Suppressor macrophage treated with lipopolysaccharide for 1 hour (primary cell): ENCODE measurements at places on chromosomes 4 and X.

- no peak for DNase-seq
Measured at GRCh38 chr4:21571100-21571499, 377.5 kb downstream of the KCNIP4 start.

DNA sequence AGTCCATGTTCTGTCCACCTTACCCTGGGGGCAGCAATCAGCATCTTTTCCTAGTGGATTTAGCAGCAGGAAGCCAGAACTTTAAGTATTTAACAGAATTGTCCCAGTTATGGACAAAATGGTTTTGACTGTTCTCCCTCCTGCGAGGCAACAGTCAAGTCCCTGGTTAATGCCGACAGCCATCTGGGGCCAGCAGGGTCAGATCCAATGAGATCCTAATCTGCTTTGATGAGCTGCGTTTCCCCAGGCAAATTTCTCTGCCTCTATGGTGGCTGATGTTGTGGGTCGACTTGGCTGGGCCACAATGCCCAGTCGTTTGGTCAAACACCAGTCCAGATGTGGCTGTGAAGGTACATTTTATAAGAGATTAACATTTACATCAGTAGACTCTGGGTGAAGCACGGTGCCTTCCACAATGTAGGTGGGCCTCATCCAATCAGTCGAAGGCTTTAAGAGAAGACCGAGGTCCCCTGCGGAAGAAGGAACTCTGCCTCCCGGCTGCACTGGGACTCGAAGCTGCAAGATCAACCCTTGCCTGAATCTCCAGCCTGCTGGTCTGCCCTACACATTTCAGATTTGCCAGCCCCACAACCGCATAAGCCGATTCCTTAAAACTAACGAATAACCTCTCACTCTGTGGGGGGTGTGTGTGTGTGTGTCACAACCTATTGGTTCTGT, 89.0 kb upstream of the C4orf50 start:
- no peak for DNase-seq

- DNase-seq: no peak
Measured at GRCh38 chrX:25012433-25012735, 3.4 kb downstream of the ARX start.

DNA sequence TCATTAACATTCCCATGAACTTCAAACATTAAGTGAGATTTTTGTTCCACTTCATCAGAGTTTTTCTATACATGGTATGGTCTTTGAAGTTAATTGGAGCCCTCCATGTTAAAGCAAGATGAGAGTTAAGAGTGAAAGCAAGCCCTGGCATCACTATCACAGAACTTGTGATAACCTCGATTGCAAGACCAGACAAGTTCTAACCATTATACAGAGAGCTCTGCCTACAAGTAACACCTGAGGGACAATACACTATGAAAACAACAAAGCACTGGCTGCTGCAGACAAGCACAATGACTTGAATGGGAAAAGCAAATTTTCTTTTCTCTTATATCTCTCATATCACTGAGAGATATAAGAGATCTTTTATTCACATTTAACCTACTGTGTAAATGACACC, 126.6 kb upstream of the GYPA start:
- DNase-seq: no peak

GRCh38 chr4:88029556-88029955, 22.1 kb downstream of the PKD2 start:
- no peak for DNase-seq

DNA sequence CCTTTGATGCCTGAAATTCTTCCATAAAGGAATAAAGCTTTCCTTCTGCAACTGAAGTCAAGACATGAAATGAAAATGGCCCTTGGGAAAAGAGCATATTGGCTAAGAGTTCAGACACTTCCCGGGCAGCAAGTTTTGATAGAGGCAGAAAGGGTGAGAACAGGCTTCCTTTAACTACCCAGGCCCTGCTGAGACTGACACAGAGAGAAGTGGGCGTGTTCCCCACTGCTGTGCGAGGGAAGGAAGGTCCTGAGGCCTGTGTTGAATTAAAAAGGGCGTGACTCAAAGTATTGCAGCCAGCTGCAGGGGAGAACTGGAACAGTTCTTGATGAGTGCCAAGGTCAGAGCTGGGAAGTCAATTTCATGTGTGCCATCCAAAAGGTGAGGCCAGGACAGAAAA, 33.9 kb upstream of the ADGRG2 start:
- no peak for DNase-seq

DNA sequence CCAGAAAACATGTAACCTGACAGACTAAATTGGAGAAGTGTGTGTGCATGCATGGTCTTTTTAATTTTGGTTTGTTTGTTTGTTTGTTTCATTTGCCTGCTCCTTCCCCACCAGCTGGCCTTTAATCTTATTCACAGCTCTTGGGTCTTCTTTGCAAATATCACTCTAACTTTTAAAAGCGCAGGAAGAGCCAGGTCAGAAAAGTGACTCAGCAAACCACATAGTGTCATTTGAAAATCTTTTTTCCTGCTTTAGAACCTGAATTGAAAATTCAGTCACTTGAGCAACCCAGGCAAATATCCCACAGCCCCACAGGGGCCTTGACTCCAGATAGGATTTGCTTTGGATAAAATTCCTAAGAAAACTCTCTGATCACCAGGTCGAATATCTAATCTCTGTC, 4.6 kb downstream of the TMEM255A start:
- no peak for DNase-seq

GRCh38 chr4:48103483-48104139, 30.4 kb downstream of the TXK start:
- DNase-seq: no peak

- DNase-seq: no peak
Measured at GRCh38 chrX:67538383-67538782, 5.4 kb upstream of the AR start.

GRCh38 chr4:135966936-135967335, 1565.4 kb downstream of the PCDH18 start:
- peak; percentile 19 for DNase-seq

DNA sequence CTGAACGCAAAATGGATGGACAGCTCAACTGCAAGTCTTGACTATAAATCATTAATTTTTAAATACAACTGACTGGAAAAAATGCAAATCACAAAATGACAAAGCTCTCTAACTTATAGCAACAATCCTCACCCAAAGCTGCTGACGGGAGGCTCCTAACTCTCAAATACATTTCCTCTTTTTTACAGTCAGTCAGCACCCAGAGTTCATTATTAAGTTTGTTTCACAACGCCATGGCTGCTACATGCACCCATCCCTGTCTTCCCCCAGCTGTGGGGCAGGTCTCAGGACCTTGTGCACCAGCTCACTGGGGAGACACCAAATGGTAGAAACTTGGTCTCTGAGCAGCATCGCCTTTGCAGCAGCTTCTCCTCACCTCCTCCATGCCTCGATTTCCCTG, 97.6 kb downstream of the SLC34A2 start:
- DNase-seq: peak; percentile 20

GRCh38 chr4:152524427-152524826, 11.5 kb downstream of the FBXW7 start:
- DNase-seq: no peak

DNA sequence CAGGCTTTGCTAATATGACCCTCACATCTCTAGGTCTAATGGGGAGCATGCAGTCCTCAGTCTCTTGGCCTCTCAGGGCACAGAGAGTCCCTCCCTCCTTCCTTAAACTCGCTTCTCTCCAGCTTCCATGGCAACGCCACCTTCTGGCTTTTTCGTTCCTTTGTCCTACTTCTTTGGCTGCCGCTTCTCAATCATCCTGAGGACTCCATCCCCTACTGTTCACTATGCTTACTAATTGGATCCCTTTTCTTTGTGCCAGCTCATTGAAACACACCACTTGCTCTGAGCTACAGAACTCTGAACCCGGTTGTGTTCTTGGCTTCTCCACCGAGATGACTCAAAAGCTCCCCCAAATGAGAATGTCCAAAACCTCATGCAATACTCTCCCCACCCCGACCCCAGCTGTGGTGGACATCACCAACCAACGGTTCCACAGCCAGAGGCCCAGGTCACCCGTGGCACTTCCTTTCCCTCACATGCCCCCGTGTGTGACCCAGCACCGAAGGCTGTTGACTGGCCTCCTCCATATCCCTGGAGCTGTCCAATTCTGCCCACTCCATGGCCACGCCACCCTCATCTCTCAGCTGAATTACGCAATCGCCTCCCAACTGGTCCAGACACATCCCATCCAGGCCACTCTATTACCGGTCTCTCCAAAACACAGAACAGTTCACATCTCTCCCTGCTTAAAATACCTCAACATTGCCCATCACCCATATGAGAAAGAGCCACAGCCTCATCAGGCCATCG, 34.7 kb downstream of the CRMP1 start:
- DNase-seq: no peak

- DNase-seq: no peak
Measured at GRCh38 chrX:40418146-40418812, 162.5 kb upstream of the ATP6AP2 start.

- no peak for DNase-seq
Measured at GRCh38 chr4:86019906-86020305, 339.9 kb downstream of the MAPK10 start.

DNA sequence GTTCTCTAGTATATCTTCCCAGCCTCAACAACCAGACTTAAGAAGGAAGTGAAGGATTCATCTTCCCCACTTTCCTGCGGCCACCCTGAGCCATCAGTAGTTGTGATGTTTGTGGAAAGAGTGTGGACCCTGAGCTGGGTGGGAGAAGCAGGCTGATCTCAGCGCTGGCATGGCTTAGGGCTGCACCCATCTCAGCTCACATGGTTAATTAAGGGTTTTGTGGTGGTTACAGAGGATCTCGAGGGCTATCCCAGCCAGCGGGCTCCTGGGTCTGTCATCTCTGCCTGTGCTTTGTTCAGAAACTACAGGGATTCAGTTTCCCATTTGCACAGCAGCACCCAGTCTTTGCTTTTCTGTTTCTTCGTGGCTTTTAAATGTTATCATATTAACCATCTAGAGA, 163.4 kb downstream of the PTTG2 start:
- no peak for DNase-seq

- no peak for DNase-seq
Measured at GRCh38 chrX:113399506-113400192, 559.0 kb upstream of the AMOT start.

DNA sequence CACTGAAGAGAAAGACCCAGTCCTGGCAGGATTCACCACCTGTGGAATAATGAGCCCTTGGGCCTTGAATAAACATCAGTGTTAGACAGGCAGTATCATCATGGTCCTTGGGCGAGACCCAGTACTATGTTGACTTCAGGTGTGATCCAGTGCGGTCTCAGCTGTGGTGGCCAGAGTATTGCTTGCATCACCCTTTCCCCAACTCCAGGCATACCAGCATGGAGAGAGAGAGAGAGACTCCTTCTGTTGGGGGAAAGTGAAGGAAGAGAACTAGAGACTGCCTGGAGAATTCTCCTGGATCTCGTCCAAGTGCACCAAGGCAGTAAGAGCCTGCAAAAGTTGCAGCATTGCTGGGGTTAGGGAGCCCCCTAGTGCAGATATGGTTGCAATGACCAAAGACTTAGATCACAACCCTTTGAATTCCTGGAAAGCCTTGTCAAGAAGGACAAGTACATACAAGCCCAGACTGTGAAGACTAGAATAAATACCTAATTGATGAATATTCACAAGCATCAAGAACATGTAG, 61.1 kb upstream of the VAMP7 start:
- peak; percentile 69 for DNase-seq

DNA sequence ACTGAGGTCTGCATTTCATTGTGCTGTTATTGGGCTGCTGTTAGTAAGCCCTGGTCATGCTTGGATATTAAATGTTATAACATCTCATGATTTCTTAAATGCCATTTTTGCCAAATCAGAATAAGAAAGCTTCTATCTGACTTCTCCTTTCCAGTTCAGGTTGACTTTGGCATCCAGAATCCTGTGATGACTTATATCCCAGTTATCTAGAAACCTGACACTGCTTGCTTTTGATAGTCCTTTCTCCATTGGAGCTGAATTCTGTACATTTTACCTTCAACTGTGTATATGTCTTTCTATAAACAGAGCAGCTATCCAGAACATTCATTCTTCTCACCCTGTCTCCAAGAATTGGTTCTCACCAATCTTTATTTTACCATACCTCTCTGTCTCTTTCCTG, 257.7 kb upstream of the GNPDA2 start:
- no peak for DNase-seq

- peak; percentile 57 for DNase-seq
Measured at GRCh38 chrX:68584221-68584620, 63.2 kb upstream of the STARD8 start.

DNA sequence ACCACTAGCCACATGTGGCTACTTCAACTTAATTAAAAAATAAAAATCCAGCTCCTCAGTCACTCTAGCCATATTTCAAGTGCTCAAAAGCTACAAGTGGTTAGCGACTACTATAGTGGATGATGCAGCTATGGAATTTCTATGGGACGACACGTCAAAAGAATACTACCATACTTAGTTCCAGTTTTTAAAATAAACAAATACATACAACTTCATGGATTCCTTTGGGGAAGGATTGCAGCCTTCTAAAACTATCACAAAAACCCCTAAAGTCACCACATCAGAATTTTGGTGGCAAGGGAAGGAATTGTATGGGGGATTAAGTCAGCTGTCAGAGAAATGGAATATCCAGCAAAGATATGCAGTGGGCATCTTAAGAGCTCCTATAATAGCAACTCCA, 6.5 kb downstream of the ZNF280C start:
- no peak for DNase-seq

- DNase-seq: no peak
Measured at GRCh38 chrX:72659723-72660122, 54.4 kb downstream of the PHKA1 start.

DNA sequence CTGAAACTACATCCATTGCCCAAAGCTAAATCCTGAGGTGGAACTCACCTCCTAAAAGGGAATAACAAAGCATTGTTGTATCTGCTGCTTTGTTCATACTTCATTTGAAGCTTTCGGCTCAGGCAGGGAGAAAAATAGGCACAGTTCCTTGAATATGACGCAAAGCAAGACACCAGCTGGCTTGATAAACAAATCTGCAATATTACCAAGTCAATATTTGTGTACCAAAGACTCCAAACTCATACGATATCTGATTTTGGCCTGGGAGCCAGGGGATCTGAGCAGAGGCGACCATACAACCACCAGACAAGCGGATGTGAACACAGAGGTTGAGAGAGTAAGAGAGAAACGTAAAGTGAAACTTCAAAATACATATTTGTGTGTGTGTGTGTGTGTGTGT, 34.8 kb upstream of the RAP1GDS1 start:
- DNase-seq: no peak
